Right cardiac atrium (tissue), 5 donors: ENCODE measurements at places on chromosomes 11 and 22. TPM values are rescaled to one million over a fixed set of nuclear protein-coding genes. Genes with fewer than 3 reads are reported as not detected.

DNA sequence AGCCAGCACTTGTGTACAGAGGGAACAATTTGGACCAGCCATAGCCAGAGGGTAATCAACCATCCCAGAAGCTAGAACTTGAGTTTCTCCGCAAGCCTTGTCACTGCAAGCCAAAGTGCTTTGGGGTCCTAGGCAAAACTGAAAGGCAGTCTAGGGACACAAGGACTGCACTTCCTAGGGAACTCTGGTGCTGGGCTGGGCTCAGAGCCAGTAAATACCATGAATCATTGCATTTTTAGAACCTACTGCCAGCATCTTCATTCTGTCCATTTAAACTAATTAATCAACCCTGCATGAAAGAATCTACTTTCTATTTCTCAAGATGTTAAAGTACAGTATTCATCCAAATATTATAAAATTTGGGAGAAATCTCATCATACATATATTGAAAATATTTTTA lies 20.0 kb downstream of the PATE3 start:
- DNase-seq, result no peak

DNA sequence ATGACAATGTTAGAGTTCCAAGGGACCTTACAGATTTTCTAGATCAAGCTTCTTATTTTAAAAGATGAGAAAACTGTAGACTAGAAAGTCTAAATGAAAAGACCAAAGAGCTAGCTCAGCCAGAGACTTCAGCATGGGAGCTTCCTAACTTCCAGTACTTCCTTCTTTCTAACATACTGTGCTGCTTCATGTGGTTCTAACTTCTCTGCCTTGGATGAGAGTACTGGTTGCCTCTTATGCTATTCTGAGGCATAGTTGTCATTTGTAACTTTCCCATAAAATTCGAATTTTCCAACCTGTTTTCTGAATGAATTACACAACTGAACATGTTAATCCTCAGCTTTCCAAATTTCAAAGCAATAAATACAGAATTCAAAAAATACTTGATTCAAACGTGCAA lies 1.8 kb downstream of the MTMR2 start:
- DNase-seq, result no peak

DNA sequence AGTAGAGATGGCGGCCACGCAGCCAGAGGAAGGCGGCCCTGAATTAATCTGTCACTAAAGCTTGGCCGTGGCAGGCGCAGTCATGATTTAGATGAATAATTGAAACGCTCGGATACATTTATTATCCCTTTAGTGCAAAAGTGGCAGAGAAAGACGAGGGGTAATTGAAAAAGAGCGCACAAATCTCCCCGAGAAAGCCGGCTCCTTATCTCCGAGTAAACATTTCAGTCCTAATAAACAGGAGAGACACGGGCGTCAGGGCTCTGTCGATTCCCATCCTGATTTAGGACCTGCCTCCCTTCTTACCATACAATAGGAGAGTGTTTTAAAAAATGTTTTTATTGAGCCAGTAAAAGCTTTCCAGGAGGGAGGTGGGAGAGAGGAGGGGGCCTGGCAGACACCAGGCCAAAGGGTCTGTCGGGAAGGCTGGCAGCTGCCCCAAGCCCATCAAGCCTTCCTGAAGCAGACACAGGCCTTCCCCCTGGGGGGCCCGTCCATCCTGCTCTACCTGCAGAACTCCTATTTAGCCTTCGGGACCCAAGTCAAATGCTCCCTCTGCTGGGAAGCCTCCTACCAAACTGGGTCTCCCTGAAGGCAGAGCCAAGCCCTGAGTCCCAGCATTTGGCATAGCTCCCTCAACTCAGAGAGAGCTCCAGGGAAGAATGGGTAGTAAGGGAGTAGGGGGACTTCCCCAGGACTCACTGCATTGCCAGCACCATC lies 22.8 kb downstream of the OTUB1 start:
- DNase-seq, result no peak

GRCh38 chr22:29758068-29758622 lies 8.7 kb downstream of the ZMAT5 start:
- peak; percentile 36 for DNase-seq

Gene ZC3H12C
- 15.7 TPM for total RNA-seq

GRCh38 chr11:67664696-67665540 lies 9.5 kb downstream of the ALDH3B2 start:
- DNase-seq, result no peak

DNA sequence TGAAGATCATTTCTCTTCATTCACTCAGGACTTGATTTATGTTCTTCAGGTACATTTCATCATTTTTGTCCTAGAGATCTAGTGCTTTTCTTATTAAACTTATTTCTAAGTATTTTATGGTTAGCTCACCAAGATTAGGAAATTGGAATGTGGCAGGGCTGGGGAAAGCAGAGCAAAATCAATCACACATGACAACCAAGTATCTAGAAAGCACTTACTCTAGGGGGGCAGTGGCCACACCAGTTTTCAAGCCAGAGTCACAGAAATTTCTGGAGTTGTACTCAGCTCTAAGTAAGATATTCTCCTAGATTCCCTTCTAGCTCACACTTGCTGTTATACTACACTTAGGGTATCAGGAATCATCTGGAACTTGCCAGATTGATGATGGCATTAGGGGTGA lies 33.3 kb upstream of the MYEOV start:
- DNase-seq, result no peak

DNA sequence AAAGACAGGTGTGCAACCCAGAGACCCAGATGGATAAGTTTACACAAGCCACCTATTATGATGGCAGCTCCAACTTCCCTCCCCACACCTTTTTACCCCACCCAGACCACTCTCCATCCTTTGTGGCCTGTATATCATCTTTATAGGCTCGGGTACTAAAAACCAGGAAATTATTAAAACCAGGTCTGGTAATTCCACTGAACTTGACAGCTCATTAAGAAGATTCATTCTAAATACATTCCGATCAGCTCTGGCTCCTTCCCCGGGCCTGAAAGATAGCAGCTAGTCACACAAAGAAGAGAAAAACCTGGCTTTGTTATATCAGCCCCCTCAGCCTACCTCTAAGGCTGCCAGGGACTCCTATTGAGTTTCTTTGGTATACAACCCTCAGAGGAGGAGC lies 67.9 kb upstream of the API5 start:
- no peak for DNase-seq

Gene TNNT3
- 28.3 TPM for total RNA-seq

Gene YPEL4
- 0.59 TPM for total RNA-seq

GRCh38 chr11:34013898-34014571 lies 37.5 kb upstream of the CAPRIN1 start:
- DNase-seq, result no peak

Gene OR8G1
- not detected for total RNA-seq

DNA sequence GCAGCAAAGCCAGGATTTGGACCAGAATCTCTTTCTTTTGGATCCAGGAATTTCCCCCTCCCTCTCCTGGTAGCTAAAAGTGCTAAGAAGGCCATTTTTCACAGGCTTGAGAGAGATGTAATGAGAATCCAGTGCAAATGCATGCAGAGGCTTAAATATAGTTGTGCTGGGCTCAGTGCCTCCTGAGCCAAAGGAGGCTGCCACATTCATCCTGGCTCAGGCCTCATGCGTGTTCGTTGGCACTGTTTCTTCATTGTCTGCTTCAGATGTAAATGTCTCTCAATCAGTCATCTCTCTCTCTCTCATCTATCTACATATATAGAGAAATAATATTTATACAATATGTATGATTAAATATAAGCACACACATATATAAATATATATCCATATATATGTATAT lies 83.6 kb downstream of the INSC start:
- DNase-seq, result no peak

Gene SMDT1
- total RNA-seq, result 180 TPM
